ENCODE measurements at places on chromosomes 6 and 20.

GRCh38 chr6:131117878-131118277, 17.4 kb upstream of the AKAP7 start:
- no peak for DNase-seq

- no peak for DNase-seq
Observed at GRCh38 chr6:15495375-15495901, 167.4 kb downstream of the DTNBP1 start.

GRCh38 chr6:19968201-19968600, 131.0 kb downstream of the ID4 start:
- no peak for DNase-seq

DNA sequence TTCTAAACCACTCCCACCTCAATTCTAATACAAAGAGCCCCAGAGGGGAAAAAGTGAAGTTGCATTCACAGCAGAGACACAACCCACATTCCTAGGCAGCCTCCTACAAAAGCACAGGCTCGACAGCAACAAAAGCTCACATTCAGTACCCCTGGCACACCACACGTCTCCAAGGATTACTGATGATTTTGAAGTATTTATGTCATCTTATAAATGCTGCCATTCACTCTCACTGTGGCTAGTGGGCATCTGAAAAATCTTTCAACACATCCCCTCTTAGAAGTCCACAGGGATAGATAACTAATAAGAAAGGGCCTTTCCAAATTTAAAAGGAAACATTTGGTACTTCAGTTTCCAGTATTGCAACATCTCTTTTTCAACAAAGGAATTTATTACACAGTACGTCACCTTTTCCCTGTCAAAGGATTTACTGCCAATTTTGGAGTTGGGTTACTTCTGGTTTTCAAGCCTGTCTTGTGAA, 146.7 kb downstream of the TASP1 start:
- DNase-seq, result no peak

GRCh38 chr6:5701174-5701573, 305.6 kb downstream of the NRN1 start:
- DNase-seq, result no peak

- DNase-seq, result no peak
Observed at GRCh38 chr6:113636357-113636824, 220.8 kb upstream of the MARCKS start.

- peak; percentile 71 for DNase-seq
Observed at GRCh38 chr20:324177-325044, 941 bp upstream of the SOX12 start.

- no peak for DNase-seq
Observed at GRCh38 chr6:127453845-127454619, 5.2 kb downstream of the KIAA0408 start.

GRCh38 chr6:170290296-170291128, at the start of gene DLL1:
Gene DLL1, minus strand, starts transcription at chr6:170291078. Its CDS starts 939 bp downstream, at chr6:170290139.
- peak; percentile 81 for DNase-seq

DNA sequence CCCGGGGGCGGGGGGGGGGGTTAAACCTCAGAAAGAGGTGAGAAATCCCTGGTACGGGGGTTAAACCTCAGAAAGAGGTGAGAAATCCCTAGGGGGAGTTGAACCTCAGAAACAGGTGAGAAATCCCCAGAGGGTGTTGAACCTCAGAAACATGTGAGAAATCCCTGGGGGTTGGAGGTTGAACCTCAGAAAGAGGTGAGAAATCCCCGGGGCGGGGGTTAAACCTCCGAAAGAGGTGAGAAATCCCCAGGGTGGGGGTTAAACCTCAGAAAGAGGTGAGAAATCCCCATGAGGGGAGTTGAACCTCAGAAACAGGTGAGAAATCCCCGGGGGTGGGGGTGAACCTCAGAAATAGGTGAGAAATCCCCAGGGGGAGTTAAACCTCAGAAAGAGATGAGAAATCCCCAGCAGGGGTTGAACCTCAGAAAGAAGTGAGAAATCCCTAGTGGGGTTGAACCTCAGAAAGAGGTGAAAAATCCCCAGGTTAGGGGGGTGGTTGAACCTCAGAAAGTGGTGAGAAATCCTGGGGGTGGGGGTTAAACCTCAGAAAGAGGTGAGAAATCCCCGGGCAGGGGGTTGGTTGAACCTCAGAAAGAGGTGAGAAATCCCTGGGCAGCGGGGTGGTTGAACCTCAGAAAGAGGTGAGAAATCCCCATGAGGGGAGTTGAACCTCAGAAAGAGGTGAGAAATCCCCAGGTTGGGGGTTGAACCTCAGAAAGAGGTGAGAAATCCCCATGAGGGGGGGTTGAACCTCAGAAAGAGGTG, 87.4 kb downstream of the PLG start:
- DNase-seq, result no peak

DNA sequence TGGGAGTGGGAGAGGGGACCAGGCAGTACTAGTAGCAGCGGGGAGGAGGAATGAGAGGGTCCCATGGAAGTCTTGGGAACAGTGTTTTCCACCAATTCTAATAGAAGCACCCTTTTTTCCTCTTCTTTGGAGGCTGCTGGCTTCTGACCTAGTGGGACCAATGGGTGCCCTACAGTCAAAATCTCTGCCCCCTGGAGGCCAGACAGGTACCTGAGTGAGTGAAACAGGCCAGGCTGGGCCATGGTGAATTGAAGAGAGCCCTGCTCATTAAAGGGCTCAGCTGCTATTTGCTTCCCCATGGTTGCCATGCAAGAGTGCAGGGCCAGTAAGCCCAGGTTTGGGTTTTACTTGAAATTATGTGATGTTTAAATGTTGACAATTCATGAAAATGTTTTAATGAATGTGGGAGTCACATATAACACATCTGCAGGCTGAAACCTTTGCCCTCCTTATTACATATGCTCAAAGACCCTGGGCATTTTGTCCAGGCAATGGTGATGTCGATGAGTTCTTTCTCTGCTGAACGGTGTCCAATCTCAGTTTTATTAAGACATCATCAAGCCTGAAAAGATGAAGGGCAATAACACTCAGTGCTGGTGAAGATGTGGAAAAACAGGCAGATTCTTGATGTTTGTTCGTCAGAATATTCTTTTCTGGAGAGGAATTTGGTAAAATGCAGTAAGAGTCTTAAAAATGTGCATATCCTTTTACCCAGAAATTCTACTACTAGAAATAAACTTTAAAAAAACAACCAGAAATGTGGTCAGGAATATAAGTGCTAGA, 42.3 kb upstream of the OCSTAMP start:
- no peak for DNase-seq

DNA sequence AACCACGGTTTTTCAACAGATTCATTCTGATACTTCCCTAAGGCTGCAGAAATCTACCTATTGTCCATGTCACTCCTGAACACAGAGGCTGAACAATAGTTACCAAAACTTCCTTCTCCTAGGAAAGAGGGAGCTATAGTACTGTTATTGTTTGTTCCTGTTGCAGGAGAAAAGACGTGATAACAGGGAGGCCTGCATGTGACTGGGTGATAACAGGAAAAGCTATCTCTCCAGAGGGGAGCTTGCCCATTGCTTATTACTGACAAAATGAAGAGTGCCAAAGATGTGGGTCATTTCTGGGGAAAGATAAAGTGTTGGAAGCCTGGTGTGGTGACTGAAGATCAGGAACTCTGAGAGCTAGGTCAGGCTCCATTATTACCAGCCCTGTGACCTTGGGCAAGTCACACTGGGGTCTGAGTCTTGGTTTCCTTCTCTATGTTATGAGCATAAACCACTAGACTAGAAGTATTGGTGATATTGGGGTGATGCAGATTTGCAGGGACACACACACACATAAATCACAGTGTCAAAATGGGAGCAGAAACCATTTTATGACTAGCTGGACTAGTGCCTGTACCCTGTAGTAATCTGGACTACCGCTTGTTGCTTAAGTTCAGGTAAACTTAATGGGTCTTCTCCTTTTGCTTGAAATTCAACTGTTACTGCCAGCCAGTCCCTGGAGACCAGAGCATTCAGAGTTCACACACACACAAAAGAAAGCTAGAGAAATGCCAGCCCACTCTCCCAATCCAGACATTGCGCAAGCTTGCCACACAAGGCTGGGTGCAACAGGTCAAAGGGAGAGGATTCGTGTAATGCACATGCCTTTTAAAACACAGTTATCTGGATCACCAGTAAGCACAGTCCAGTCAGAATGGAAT, 136.0 kb upstream of the CNR1 start:
- DNase-seq, result no peak

GRCh38 chr20:36272547-36273220, 33.5 kb upstream of the DLGAP4 start:
- DNase-seq, result no peak

- no peak for DNase-seq
Observed at GRCh38 chr6:136889271-136890193, 32.6 kb upstream of the SLC35D3 start.

DNA sequence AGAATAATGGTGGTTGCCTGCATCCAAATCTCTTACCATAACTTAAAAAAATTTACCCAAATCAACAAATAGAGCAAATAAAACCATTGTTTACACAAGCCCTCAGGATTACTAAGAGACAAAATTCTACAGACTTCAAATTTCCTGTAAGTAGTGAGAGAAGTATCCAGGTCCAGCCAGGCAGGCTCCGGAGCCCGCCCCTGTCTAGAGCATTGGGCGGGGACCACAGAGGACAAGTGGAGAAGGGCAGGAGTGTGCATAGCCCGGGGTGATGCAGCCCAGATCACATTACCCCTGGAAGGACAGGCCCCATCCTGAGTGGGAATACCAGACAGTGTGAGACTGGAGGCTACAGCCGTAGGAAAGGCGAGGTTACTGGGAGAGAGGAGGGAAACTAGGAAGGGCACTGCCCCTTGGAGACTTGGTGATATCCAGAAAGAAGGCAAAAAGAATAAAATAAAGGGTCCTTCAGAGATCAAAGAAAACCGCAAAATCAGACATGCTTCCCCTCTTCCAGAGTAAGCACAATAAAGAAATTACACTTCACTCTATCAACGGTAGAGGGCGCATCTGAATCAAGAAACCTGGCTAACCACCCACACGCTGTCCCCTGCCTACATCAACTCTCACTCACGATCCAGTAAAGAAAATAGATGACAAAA, 26.6 kb downstream of the RIN2 start:
- peak; percentile 88 for DNase-seq

DNA sequence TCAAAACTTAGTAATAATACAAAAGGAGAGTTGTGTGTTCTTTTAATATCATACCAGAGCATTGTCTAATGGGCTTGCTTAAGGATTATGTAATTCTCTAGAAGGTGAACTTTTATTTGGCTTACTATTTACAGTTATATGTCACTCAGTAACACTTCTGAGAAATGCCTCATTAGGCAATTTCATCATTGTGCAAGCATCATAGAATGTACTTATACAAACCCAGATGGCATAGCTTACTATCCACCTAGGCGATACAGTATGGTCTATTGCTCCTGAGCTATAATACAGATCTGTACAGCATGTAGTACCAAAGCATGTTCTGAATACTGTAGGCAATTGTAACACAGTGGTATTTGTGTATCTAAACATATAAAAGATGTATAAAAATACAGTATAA, 340.1 kb downstream of the PHF3 start:
- DNase-seq, result no peak

DNA sequence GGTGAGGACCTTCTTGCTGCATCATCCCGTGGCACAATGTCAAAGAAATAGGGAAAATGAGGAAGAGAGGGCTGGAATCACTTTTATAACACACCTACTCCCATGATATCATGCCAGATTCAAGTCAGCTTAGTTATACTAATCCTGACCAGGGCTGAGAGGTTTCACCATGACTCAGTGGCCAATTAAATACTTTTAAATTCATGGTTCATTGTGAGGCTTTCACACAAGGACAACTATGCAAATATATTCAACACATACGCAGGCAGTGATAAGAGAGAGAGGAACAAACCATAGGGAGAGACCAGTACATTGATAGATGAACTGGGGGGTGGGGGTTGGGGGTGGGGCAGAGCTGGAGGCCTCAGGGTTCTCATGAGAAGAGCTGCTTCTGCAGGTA, 313.1 kb downstream of the LRFN2 start:
- no peak for DNase-seq

- no peak for DNase-seq
Observed at GRCh38 chr6:34300332-34300751, 51.5 kb upstream of the SMIM29 start.

DNA sequence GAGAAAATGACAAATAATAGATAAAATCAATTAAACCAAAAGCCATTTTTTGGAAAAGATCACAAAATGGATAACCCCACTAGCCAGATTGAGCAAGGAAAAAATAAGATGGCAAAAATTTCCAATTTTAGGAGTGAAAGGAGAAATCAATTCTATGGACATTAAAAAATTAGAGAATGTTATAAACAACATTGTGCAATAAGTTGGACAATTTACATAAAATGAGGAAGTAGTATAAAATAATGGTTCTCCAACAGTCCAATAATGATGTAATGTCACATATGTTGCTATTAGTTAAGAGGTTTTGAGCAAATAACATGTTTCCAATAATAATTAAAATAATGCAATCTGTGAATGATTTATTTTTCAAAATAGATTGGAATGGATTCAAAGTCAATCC, 3.1 kb upstream of the SNAP91 start:
- no peak for DNase-seq

GRCh38 chr6:169005166-169005565, 248.5 kb downstream of the THBS2 start:
- DNase-seq, result no peak

- DNase-seq, result no peak
Observed at GRCh38 chr6:126535138-126535537, 195.2 kb downstream of the CENPW start.

DNA sequence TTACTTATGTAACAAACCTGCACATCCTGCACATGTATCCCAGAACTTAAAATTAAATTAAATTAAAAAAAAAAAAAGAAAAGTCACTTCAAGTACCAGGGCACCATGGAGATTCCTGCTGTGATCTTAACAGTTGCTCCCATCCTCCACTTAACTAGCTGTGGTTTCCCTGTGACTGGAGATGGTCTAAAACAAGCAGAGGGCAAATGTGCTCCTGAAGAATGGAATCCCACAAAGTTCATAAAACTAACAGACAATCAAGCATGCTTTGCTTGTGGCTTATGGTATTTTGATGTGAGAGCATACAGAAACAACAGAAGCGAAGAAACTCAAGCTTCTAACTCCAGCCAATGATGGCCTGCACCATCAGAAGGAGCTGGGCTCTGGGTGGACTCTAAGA, 153.6 kb upstream of the KCNK16 start:
- DNase-seq, result no peak

GRCh38 chr6:5670811-5671561, 335.7 kb downstream of the NRN1 start:
- DNase-seq, result no peak
